SHP77 (cell line): ENCODE measurements at places on chromosomes 13 and 19.

DNA sequence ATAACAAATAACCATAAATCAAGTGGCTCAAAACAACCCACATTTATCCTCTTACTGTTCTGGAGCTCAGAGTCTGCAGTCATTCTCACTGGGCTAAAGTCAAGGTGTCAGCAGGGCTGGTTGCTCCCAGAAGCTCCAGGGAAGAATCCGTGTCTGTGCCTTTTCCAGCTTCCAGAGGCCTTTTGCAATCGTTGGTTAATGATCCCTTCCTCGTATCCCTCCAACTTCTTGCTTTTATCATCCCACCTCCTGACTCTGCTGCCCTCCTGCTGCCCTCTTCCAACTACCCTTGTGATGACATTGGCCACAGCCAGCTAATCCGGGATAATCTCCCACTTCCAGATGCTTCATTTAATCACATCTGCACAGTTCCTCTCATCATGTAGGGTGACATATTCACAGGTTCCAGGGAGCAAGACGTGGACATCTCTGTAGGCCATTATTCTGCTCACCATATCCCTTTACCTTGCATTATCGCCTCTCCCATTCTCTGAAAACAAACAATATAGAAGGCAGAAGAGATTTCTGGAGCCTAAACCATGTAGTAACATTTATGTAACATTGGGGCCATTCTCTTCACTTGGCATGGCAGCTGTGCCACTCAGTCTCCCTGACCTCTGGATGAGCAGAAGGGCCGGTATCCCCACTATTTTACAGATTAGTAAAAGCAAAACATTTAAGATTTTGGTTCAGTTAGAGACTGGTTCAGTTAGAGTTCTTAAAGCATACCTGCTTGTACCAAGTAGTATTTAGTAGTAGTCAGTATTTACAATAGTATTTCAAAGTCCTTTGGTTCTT is 53.5 kb downstream of the RFC3 start:
- DNase-seq = no peak

GRCh38 chr13:26168237-26168814 is 53.8 kb downstream of the RNF6 start:
- no peak for DNase-seq

GRCh38 chr13:44719857-44720671 is 143.9 kb upstream of the TSC22D1 start:
- DNase-seq = no peak

DNA sequence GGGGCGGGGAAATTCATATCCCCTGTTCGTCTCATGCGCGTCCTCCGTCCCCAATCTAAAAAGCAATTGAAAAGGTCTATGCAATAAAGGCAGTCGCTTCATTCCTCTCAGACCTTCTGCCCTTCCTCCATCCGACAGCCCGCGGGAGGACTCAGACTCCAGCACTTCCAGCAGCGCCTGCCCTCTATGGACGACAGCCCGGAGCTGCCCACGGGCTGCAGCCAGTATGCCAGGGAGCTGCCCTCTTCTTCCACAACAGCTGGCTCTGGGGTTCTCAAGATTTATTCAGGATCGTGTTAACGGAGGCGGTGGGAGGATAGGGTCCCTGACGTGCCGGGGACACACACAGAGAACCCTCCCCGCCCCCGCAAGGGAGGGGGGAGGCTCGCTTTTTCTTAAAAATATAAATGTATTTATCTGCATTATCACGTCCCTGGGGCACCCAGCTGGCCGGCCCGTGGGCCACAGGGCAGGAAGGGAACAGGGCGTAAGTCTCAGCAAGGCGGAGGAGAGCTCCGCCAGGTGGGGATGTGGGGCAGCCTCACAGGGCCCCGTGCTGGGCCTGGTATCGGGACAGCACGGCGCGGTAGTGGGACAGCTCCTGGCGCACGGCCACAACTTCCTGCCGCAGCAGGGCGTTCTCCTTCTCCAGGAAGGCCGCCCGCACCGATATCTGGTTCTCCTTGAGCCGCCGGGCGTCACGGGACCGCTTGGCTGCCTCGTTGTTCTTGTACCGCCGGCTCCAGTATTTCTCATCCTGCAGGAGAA is 6.7 kb downstream of the DBP start:
- no peak for DNase-seq

DNA sequence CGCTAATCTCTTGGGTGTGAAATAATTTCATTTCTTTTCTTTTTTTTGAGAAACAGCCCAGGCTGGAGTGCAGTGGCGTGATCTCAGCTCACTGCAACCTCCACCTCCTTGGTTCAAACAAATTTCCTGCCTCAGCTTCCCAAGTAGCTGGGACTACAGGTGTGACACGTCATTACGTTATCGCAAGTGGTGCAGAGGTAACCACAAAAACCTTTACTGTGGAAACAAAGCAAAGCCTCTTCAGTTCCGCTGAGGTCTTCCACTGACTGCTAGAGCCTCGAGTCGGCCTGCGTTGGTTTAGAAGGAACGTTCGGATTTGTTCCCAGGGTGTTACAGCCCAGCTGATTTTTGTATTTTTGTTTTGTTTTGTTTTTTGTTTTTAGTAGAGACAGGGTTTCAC is 2.0 kb upstream of the ZNF784 start:
- DNase-seq = no peak

GRCh38 chr13:29810145-29810742 is 40.2 kb downstream of the UBL3 start:
- no peak for DNase-seq

DNA sequence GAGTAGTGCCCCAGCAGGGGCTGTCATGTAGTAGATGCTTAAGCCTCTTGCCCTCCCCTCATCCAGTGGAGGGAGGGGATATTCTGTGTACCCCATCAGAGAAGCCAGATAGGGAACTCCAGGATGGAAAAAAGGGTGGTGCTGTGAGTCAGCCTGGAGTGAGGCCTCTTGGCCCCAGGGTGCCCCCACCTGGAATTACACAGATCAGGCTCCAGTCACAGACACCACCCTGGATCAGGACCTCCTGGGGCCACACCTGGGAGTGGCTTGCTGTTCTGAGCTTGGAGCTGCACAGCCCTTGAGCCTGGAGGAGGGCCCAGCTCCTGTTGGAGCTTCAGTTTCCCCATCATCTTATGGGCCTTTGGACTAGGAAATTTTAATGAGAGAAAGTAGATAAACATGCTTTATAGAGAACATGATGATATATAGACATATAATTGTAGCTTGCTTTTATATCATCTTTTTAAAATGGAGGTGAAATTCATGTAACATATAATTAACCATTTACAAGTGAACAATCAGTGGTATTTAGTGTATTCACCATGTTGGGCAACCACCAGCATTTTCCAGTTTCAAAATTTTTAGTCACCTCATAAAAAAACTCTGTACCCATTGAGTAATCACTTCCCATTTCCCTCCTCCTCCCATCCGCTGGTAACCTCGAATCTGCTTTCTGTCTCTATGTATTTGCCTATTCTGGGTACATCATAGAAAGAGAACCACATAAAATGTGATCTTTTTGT is 24.6 kb downstream of the CYP4F22 start:
- no peak for DNase-seq

DNA sequence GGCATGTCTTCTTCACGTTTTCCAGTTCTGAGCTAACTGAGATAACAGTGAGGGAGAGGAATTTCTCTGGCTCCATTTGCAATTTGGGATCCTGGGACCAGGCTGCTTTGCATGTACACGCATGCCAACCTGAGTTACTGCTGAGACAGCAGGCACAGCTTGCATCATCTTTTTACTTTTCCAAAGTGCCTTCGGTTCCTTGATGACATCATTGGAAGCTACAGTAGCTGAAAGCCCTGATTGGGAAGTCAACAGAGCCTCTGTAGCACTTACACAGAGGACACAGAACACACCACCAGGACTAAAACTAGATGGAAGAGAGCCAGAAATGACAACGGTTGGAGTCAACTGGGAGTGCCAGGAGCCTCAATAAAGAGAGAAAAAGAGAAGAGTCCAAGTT is 399.1 kb upstream of the GPC6 start:
- DNase-seq = peak; percentile 78

DNA sequence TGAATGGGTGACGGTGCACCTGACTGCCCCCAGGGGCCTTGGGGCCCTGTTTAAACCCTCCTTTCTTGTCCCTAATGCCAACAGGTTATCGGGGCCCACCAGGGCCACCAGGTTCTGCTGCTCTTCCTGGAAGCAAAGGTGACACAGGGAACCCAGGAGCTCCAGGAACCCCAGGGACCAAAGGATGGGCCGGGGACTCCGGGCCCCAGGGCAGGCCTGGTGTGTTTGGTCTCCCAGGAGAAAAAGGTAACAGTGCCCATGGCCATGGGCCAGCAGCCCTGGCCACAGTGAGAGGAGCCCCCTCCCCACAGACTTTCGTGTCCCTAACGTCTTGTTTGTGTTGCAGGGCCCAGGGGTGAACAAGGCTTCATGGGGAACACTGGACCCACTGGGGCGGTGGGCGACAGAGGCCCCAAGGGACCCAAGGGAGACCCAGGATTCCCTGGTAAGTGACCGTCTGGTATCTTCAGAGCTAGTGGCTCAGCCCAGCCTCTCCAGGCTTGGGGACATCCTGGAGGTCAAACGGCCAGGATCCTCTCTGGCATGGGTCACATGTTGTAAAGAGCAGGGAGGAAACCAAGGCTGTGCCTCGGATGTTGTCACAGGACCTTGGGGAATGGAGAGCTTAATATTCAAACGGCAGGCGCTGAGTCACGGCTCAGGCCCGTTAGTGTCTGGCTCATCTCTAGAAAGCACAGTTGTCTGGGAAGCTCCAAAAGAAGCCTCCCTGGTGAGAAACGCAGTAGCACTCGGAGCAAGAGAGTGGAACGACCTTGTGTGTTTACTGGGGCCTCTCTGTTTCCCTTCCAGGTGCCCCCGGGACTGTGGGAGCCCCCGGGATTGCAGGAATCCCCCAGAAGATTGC is 58.3 kb downstream of the RAB20 start:
- DNase-seq = no peak

- DNase-seq = no peak
These were observed 329.6 kb downstream of the EFNB2 start for GRCh38 chr13:106205871-106206270.

GRCh38 chr19:5157186-5157585 is 183.4 kb downstream of the PTPRS start:
- no peak for DNase-seq
